Stimulated activated CD4-positive, alpha-beta T cell treated with anti-CD3 and anti-CD28 coated beads, TNF-alpha, amount 100 ng/mL, for 4 hours (primary cell): ENCODE measurements at places on chromosomes 4 and X.

DNA sequence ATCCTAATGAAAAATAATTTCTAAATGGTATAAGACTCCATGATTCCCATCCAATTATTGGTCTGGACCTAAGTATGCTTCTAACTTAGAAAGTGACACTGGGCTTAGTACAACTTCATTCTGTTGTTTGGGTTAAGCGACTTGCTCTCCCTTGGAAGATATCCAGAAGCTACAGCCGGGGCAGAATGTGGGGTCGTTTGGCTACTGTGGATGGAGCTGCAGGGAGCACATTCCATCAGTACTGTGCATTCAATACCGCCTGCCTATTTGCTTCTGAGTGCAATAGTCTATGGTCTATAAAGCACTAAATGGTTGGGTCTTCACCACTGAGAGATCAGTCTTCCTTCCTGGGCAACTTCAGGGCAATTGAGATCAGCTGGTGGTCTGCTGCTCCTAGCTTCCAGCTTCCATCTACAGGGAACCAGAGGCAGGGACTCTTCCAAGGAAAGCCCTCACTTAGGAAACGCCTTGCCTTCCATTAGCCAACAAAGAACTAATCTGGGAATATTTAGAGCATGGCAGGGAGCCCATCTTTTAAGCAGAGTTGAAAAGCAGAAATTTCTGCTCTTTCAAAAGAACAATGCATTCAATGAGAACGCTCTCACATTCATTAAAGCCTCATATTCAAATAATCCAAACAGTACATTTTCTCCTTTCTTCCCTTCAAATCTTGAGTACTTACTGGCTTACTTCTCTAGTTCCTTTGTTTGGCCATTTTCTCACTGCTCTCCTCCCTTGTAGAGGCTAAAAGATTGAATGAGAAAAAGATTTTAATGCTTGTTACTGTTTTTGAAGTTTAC lies 1049.9 kb upstream of the TENM3 start:
- no peak for DNase-seq

DNA sequence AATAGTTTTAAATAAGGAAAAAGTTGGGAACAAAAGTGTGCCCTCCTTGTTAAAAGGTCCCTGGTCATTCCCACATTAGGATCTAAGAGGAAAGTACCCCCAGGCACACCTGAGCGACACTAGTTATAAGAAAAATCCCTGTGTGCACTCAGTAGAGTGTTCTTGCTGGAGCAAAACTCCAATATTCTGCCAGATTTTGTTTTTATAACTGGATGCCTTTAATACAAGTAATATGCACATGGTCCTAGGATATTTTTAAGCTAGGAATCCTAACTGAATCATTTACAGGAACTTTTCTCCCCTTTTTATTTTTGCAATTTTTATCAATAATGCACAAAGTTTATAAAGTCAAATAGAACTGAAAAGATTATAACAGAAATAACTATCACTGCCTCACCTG lies 68.6 kb downstream of the BEND4 start:
- DNase-seq: no peak

DNA sequence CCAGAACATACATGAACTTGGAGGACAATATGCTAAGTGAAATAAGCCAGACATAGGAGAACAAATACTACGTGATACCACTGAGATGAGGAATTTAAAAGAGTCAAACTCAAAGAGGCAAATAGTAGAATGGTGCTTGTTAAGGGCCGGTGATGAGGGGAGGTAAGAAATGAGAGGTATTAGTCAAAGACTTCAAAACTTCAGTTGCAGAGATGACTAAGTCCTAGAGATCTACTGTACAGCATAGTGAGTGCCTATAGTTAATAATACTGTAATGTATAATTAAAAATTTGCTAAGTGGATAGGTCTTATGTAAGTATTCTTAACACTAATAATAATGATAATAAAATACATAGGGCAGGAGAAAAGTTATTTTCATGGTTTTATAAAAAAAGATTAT lies 126.9 kb upstream of the VEGFC start:
- DNase-seq: no peak

- no peak for DNase-seq
Observed at GRCh38 chrX:111568354-111568753, 56.9 kb downstream of the SERTM2 start.

- DNase-seq: no peak
Observed at GRCh38 chr4:111210595-111210994, 587.7 kb upstream of the PITX2 start.

DNA sequence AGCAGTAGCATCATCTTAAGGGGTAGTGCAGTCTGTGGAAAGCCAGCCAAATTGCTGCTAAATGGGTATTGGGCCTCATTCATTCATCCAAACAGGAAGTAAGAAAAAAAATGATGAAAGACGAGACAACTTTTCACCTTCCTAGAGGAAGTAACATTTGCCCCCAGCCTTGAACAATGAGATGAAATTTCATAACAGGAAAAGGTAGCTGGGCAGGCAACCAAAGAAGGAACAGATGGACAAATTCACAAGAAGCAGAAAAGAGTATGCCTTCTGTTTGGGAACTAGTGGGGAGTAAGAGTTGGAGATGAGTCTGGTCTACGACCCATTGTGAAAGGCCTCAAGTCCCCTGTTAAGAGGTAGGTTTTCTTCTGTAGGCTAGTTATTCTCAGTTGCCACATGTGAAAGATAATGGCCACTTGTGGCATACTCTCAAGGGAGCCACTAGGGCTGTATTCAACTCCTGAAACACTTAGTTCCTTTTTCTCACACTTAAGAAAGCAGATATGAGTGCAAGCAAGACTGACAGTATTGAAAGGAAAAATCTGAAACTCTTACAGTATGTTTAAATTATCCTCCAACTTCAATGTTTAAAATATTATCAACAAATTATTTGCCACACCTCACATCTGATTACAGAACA lies 190.4 kb downstream of the AR start:
- DNase-seq: no peak

GRCh38 chr4:154634058-154634457 lies 21.6 kb upstream of the FGG start:
- DNase-seq: no peak

- DNase-seq: no peak
Observed at GRCh38 chr4:188722911-188723310, 583.7 kb downstream of the TRIML1 start.

- no peak for DNase-seq
Observed at GRCh38 chrX:33808636-33809035, 323.5 kb downstream of the FAM47A start.

DNA sequence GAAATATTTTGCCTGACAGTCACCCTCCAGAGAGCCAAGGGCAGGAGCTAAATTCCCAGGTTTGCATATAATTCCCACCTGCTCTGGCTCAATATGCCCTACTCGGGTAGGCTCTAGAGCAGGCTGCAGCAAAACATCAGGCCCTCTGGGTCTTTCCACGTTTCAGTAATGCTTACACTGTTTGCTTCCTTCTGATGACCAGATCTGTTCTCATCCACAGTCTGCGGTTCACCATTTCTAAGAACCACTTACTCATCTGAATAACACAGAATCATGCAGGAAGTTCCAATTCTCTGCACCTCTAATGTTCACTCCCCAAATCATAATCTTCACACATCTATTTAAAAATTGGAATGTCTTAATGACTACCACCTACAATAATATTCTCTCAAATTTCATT lies 141.4 kb downstream of the PPP3CA start:
- DNase-seq: no peak

DNA sequence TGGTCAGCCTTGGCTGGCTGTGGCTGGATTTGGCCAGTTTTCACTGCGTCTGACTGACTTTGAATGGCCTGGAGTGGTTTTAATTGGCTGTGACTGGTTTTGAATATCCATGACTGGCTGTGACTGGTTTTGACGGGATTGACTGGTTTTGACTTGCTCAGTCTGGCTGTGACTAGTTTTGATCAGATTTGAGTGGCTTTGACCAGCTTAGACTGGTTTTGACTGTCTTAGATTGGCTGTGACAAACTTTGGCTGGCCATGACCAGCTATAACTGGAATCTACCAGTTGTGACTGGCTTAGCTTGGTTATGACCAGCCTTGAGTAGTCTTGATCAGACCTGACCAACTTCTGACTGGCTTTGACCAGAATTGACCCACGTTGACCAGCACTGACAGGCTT lies 168.4 kb upstream of the AMOT start:
- no peak for DNase-seq

DNA sequence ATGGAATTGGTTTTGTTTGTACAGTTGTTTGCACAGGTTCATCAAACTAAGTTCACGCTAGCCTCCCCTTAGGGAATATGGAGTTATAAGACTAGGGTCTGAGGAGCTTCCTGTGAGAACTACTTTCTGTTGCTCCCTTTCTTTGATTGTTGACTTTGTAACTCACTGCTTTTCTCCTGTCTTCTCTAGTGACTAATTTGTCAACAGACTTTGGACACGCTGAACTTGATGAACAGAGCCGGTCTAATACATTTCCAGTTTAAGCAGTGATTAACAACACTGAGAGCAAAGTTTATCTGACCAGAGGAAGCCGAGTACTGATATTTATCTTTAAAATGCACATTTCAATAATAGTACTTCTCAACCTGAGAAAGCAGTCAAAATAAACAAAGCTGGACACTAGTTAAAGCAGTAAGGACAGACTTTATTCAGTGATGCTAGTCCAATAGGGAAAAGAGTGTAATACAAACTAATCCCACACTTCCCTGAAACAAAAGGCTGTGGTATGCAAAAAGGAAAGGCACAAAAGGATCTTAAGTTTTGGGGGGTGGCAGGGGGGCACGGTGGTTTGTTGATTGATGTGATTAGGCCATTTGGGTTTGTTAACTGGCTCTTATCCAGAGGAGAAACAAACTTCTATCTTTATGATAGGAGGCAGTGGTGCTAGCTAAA lies 2.7 kb upstream of the NUDT9 start:
- no peak for DNase-seq

DNA sequence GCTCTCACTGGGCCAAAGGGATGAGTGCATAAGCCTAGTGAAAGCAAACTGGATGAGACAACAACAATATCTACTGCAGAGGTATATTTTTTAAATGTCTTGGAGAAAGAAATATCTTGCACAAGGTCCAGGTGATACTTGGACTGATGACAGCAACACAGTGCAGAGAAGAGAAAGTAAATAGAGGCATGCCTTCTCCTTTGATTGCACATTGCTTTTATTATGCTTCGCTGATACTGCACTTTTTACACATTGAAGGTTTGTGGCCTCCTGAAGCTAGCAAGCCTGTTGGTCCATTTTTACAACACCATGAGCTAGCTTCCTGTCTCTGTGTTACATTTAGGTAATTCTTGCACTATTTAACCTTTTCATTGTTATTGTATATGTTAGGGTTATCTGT lies 189.0 kb upstream of the NDST3 start:
- no peak for DNase-seq
